ENCODE measurements at places on chromosomes 11 and 22.

GRCh38 chr11:123640677-123641494 lies 13.5 kb downstream of the SCN3B start:
- no peak for DNase-seq

GRCh38 chr11:44223238-44223637 lies 86.7 kb downstream of the ALX4 start:
- DNase-seq: no peak

- DNase-seq: peak; percentile 12
Measured at GRCh38 chr11:47270331-47271271, 668 bp downstream of the MADD start.

DNA sequence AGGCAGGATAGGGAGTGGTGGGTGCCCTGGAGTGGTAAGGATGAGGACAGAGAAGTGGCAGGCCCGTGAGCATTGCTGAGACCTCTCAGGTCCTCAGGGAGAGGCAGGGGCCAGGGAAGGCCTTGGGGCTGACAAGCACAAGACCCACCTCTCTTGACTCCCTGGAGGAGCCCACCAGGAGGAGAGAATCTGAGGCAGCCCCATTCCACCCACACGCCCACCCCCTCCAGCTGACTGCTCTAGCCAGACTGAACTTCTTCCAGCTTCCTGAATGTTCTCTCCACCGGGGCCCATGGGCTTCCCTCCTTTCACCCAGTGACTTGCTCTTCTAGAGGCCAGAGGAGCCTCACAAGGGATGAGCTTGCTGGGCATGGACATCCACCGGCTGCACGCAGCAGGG lies 1403.0 kb downstream of the BRD1 start:
- no peak for DNase-seq

DNA sequence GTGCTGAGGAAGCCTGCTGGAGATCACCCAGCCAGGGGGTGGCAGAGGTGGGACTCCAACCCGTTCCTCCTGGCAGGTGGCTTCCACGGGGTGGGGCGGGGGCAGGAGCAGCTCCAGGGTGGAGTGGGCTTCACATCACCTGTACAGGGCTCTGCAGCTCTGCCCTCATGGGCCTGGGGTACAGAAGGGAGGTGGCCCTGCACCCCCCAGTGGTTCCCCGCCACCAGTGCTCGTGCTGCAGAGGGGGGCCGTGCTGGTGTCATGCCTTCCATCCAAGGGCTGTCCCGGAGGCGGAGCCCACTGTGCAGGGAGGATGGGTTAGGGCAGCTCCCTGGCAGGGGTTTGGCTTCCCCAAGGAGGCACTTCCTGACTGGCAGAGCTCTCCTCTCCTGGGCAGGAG lies 76.4 kb upstream of the SHISAL1 start:
- DNase-seq: peak; percentile 16

DNA sequence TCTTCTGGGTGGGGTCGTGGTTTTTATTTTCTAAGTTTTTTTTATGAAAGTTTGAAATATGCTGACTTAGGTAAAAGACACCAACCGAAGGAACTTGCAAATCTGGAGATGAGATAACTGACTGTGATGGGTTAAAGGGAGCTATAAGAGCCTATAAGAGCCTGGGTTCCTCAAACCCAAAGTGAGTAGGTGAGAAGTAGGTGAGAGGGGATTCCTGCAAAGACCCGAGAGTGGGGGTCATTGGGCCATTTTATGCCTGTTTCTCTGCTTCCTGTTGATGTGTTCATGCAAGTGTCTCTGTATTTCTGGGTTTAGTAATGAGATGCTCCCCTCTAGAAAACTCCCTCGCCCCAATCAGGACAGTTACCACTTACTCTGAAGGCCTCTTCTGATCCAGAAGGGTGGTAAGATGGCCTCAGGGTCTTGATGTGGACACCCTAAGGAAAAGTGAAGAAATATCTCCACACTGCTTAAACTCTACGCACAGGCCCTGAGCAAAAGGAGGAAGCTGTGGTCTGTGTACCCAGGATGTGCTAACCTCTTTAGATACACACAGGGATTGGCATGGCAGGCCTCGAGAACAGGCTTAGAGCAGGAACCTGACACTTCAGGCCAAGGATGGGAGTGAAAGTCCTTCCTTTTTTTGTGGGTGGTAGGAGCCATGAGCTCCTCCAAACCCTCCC lies 1.8 kb downstream of the FLI1 start:
- no peak for DNase-seq

DNA sequence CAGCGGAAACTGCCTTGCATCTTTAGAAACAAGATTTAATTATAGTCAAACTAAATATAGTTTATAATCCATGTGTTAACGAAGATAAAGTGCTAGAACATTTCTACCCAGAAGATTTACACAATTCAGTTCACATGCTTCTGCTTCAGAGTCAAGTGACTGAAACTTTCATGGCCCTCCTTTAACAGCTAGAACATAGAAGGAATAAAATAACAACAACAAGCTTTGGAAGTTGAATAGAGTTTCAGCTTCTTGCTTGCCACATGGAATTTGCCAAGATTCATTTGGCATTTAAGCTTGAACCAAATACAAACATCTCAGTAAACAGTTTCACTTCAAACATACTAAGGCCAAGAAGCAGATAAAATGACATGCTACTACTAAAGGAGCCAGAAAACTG lies 676.3 kb upstream of the ANO3 start:
- DNase-seq: no peak

- DNase-seq: no peak
Measured at GRCh38 chr11:121310908-121311307, 18.3 kb downstream of the SC5D start.

DNA sequence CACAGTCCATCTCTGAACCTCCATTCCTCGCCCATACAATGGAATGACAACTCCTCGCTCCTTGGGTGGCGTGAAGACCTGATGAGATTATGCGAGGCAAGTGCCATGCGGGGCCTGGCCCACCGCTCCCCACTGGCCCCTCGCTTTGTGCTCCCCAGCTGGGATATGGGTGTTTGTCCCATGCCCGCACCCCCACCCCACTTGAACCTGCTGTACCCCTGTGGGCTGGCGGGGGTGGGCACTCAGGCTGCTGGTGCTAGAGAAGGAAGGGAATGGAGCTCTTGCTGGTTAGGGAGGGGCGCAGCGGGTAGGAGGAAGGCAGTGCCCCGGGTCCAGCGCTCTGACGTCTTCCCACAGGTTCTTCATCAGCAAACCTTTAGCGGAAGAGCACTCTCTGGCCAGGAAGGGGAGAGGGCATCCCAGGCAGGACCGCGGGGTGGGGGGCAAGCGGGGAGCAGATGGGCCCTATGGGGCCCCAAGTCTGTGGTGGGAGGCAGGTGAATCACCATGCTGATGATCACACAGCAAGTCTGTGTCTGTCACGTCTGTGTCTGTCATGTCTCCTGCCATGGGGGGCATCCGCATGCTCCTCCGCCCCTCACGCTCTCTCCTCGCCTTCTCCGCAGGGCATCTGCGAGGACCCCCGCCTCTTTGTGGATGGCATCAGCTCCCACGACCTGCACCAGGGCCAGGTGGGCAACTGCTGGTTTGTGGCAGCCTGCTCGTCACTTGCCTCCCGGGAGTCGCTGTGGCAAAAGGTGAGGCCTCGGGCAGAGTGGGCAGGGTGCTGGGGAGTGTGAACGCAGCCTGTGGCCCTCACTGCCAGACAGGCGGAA lies 9.4 kb upstream of the OMP start:
- DNase-seq: no peak

GRCh38 chr11:115984228-115984627 lies 480.0 kb upstream of the CADM1 start:
- no peak for DNase-seq

DNA sequence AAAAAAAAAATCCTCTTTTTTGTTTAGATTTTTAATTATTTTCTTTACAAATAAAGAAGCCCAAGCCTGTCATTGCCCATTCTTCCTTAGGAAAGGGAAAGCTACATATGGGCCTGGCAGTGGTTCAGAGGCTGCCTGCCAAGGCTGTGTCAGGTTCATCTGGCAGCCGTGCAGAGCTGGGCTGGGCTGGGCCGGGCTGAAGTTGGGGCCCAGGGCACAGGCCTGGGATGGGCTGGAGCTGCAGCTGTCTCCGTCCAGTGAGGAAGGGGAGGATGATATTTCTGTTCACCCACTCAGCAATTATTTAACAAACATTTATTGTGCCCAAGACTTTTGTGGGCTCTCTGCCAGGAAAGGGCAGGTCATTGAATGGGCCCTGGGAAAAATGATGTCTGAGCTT lies 4.6 kb downstream of the PRR5L start:
- DNase-seq: peak; percentile 60

All from NCI-H1694 treated with DMSO at 0.1 percent for 48 hours (cell line).